ENCODE measurements at places on chromosomes 1 and 21.
A peak's percentile ranks its signal among the peaks of the same experiment; 100 is the strongest.

- no peak for ATAC-seq
Measured at GRCh38 chr1:59290193-59290949, 6.5 kb upstream of the FGGY start.

- ATAC-seq, result peak; percentile 66
Measured at GRCh38 chr1:186828611-186829454, at the start of gene PLA2G4A. Gene PLA2G4A (plus strand): TSS chr1:186828949. CDS start chr1:186854355, 25,406 bp downstream.

DNA sequence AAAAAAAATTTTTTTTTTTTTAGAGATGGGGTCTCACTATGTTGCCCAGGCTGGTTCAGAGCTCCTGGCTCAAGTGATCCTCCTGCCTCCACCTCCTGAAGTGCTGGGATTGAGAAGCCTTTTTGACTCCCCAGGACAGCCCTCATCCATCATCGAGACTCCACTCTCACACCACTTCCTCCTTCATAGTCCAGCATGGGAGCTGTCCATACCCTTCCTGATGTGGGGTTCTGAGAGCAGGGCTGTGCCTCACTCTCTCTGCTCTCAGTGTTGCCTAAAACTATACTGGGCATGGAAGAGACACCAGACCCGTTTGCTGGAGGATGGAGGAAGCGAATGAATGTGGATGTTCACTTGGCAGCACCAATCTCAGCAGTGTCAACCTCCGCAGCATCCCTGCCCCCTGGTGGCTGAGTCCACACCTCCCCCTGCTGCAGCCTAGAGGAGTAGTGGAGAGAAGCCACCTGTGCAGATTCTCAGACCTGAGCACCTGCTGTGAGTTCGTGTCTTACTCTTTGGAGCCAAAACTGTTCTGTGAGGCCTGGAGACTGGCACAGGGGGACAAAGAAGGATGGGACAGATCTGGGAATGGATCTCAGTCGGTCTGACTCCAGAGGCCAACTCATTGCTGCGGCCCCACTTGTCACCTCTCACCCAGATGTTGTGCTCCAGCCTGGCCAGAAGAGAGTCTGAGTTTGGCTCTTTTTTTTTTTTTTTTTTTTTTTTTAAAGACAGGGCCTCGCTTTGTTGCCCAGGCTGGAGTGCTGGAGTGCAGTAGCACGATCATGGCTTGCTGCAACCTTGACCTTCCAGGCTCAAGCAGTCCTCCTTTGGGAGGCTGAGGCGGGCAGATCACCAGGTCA, 17.7 kb downstream of the TINAGL1 start:
- peak; percentile 84 for ATAC-seq

DNA sequence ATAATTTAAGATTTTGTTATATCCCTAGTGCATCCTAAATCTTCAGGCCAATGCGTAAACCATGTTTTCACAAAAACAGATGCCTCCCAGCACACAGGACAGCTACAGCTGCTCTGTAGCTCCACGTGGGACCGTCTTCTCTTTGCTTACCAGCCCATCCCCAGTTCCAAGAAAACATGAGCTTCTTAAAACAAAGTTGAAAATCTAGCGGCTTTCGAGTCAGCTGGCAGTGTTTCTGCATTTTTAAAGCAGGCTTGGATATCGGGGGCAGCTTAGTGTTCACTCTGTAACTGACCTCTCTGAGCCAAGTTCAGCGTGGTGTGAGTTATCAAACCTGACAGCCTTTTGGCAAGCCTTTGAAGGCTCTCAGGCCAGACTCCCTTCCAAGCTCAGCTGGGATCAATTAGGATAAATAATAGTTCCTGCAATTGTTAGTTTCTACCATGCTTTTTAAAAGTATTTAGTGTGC, 881.5 kb downstream of the LTN1 start:
- ATAC-seq, result peak; percentile 44

DNA sequence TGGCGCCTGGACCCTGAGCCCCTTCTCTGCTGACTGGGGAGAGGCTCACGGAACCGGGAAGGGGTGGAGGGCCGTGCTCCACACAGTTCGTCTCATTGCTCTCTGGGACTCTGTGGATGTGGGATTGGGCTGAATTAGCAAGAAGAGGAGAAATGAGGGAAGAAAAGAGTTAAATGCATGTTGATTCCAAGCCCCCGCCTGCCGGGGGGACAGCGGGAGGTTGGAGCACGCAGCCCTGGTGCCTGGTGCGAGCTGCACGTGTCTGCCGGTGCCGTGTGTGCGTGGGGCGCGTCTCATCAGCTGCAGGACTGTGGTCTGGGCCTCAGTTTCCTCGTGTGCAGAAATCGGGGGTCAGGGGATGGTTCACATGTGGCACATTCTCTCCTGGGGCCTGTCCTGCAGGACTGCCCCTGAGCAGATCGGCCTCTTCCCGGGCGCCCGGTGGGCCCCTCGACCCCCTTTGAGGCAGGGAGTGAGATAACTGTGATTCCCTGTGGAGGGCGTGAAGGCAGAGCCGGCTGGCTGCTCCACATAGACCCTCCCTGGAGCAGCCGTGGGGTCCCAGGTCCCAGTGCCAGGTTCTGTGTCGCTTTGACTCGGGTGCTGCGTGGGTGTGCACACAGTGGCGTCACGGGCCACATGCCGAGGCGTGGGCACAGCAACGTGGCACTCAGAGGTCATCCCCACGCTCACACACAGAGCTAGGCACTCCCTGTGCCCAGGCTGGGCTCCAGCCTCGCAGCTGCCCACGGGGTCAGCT, 11.4 kb downstream of the SAMD11 start:
- no peak for ATAC-seq

GRCh38 chr1:35745124-35745730, 24.6 kb downstream of the CLSPN start:
- no peak for ATAC-seq

DNA sequence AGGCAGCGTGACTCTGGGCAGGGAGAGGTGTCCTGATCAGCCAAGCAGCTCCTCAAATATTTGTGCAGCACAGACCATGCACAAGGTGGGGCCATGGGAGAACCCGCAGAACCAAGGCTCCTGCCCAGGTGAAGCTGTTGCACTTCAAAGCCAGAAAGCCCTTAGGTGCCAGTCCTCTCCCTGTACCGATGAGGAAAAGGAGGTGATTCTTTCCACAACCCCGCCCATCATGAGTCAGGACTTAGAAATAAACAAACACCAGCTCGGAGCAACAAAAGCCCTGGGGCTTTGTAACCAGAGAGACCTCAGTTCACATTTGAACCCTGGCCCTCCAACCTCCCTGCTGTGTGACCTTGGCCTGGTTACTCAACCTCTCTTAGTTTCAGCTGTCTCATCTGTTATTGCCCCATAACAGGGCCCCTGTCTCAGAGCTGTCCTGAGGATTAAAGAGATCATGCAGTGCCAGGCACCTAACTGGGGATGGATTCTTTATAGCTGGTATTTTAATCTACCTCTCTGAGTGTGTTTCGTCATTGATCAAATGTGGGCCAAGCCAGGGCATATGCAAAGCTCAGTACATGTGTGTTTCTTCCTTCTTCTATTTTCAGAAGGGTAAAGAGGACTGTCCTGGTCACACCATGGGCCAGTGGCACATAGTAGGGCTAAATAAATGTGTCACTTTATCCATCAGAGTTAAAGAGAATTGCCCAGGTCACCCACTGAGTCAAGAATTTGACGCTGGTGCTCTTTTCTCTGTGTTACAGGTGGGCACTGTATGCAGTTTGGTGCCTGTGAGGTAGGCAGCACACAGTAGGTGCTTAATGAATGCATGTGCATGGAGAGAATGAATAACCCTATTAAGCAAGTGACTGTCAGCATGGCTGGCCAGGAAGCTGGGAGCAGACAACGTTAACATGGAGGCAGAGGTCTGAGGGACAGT, 1.4 kb downstream of the LDLRAD1 start:
- peak; percentile 65 for ATAC-seq

DNA sequence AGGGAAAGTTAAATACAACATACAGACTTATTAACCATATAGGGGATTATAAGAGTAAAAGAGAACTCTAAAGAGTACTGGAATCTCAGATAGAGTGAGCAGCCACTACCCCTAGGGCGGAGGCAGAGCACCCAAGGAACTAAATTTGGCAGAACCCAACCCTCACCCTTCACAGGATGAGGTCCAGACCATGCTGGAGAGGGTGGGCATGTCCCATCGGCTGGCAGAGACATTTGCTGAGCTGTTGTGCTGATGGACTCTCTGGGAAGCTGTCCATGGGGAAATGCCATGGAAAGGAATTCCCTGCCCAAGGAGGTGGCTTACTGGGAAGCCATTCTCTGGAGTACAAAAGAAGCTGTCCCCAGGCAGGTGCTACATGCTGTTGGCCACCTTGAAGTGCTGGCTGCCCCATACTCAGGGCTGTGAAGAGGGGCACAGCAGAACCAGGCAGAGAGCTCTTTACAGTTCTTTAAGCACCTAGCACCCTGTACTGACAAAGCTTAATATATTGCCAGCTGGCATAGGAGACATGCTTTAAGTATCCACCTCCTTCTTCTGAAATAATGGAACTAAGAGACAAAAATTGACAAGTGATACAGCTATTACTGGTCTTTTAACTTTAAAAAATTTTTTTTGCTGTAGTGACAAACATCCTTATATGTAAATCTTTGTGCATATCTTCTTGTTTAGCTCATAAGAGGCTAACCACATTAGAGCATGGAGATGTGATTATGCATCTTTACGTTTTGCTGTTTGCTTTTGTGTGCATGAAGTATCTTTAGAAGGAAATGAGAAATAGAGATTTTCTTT, 29.6 kb downstream of the TSNAX start:
- no peak for ATAC-seq

- ATAC-seq, result no peak
Measured at GRCh38 chr1:224783006-224783651, 146.3 kb upstream of the DNAH14 start.

DNA sequence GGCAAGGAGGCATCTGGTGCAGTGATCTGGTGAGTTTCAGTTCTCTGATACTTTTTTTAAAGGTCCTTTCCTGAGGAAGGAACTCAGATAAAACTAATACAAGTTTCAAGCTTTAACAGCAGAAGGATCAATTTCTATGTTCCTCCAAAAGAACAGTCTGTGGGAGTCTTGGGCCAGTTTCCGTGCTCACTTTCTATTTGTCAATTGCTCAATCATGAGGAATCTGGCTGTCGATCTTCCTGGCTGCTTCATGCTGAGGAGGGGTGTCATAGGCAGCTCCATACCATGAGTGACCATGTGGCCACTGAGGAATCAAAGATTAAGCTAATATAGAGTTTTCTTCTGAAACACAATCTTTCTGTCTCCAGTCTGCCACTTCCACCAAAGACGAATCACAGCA, 11.4 kb upstream of the TMEM125 start:
- no peak for ATAC-seq

GRCh38 chr1:109877317-109877771, 33.3 kb upstream of the CSF1 start:
- peak; percentile 96 for ATAC-seq

Data from motor neuron (in vitro differentiated cells).